Mesenteric fat pad (tissue), 1 donor: ENCODE measurements at places on chromosomes 11 and 22. TPM values are rescaled to one million over a fixed set of nuclear protein-coding genes. Genes with fewer than 3 reads are reported as not detected.

DNA sequence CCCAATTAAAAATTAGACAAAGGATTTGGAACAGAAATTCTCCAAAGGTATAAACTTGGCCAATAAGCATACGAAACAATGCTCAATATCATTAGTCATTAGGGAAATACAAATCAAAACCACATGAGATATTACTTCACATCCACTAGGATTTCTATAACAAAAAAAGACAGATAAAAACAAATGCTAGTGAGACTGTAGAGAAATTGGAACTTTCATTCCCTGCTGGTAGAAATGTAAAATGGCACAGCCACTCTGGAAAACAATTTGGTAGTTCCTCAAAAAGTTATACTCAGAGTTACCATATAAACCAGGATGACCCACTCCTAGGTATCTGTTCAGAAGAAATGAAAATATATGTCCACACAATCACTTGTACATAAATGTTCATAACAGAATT is 71.6 kb downstream of the RPL27A start:
- DNase-seq = no peak

Gene LRRC56
- 0.71 TPM for total RNA-seq

Gene OR5P2
- total RNA-seq = not detected

DNA sequence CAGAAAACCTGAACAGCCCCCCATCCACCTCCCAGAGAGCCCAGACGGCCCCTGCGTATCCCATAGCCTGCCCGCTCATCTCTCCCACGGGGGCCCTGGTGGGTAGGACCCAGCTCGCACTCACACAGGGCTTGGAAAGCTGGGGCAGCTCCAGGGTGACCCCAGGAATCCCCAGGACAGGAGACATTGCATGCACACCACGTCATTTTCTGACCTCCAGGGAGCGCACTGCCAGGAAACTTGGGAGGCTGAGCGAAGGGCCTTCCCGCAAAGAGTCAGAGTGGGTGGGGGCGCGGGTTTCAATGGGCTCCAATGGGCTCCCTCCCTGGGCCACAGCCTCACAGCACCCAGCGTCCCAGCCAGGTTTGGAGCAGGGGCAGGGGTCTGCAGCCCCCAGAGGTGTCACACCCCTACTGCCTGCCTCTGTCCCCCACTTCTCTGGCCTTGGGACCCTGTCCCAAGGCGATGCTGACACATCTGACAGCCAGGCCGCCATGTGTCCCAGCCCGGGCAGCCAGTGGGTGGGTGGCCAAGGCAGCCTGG is 8.2 kb upstream of the SYT8 start:
- no peak for DNase-seq

Gene CCDC188
- total RNA-seq = 1.00 TPM

- DNase-seq = no peak
Measured at GRCh38 chr11:121134741-121135312, 33.8 kb downstream of the TECTA start.

Gene TIGD3
- total RNA-seq = not detected

DNA sequence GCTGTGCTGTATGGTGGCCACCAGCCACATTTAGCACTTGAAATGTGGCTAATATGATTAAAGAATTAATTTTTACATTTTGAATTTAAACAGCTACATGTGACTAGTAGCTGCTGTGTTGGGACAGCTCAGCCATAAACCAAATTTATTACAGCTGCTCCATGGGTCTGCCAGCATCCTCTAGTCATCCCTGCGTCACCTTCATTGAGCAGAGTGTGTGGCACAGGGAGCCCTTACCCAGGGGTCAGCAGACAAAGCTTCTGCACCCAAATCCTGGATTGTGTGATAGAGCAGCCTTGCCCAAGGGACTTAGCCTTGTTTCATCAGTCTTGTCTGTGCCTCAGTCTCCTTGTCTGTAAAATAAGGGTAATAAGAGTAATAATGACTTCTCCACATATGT is 19.4 kb upstream of the ACCSL start:
- no peak for DNase-seq

- DNase-seq = no peak
Measured at GRCh38 chr11:83571302-83571701, 285.1 kb upstream of the CCDC90B start.

- DNase-seq = no peak
Measured at GRCh38 chr11:66119348-66120133, 49.5 kb downstream of the PACS1 start.

- no peak for DNase-seq
Measured at GRCh38 chr11:126115127-126115495, 52.4 kb upstream of the CDON start.

- DNase-seq = no peak
Measured at GRCh38 chr22:35634943-35635540, 13.2 kb upstream of the APOL6 start.

DNA sequence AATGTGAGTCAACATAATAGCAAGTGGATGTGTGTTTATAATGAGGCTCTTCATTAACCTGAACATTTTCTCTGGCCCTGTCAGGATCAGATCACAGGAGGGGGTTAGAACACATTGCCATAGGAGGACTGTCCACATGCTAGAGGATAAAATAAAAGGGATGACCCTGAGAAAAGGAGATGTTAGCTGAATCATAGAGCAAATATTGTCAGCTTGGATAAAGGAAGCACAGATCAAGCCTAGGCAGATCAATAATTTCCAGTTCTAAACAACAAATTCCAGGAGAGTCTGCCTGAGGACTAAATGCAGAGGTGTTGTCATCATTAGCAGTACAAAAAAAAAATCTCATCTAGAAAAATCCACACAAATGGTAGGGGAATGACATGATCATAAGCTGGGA is 337.9 kb downstream of the LRRC4C start:
- no peak for DNase-seq

GRCh38 chr11:130872513-130872912 is 43.8 kb downstream of the SNX19 start:
- no peak for DNase-seq

Gene PATE4
- total RNA-seq = not detected
